ENCODE measurements at places on chromosomes 12 and 14.

DNA sequence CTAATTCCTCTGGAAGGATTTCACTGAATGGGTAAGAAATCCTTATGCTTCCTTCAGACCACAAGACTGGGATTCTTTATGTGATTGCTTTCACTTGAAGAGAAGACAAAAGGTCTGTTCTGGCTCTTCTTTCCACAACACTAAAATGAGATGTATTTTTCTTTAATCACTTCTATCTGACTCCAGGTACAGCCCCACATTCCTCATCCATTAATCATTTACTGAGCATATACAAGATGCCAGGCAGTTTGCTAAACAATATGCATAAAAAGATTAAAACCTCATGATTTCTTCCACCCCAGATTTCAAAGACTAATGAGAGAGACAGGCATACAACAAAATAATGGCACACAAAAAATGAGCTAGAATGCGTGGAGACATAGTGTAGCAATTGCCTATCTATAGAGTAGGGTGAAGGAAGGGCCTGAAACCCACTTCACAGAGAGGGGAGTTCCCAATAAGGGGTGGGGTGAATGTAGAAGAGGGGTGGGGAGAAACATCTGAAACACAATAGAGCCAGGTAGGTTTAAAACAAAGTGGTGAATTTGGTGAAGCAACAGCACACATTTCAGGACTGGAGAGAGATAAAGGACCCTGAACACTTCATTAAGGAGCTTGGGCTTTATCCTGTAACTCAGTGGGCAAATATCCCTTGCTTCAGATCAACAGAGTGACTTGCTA lies 65.1 kb upstream of the PRB2 start:
- DNase-seq: no peak

DNA sequence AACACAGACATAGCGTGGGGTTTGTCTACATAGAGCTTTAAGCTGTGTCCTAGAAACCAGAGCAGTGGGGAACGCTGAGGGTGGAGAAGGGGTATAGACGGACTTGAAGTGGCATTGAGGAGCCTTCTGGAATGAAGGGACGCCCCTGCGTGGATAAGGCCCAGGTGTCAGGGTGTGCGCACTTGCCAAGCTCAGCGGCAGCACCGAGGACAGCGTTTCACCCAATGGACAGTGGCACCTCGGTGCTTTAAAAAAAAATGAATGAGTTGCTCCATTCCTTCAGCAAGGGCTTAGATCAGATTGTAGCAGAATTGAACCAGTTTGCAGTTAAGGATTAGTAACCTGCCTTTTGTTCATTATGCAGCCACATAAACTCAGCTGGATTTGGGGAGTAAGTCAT lies 33.6 kb upstream of the MMP17 start:
- DNase-seq: no peak

GRCh38 chr14:62696929-62697328 lies 348.3 kb downstream of the KCNH5 start:
- no peak for DNase-seq

GRCh38 chr12:32486158-32486557 lies 86.8 kb downstream of the FGD4 start:
- no peak for DNase-seq

GRCh38 chr14:103854017-103854808 lies 6.8 kb upstream of the PPP1R13B start:
- DNase-seq: no peak

- DNase-seq: no peak
These were observed 76.9 kb upstream of the GARIN2 start for GRCh38 chr14:67112344-67112743.

DNA sequence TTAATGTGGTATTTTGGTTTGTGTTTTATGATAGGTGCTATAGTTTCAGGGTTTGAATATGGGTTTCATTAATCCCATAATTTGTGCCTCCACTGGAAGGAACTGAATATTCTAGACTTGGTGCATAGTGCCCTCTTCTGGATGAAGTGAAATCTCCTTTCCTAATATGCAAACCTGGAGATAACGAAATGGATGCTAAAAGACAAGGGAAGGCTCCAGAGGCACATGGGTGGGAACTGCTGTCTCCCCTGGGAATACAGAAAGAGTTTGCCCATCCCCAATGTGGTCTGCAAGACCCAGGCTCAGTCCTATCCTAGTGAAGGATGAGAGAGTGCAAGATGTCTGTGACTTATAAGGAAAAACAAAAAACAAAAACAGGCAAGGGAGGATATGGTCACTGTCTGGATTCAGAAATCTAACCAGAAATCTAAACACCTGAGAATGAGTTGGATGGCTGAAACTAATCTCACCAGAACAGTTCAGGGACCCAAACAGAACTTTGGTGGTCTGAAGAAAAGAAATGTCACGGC lies 142.3 kb upstream of the TMPO start:
- peak; percentile 80 for DNase-seq

- peak; percentile 45 for DNase-seq
These were observed 23.8 kb upstream of the LTBP2 start for GRCh38 chr14:74635847-74636246.

DNA sequence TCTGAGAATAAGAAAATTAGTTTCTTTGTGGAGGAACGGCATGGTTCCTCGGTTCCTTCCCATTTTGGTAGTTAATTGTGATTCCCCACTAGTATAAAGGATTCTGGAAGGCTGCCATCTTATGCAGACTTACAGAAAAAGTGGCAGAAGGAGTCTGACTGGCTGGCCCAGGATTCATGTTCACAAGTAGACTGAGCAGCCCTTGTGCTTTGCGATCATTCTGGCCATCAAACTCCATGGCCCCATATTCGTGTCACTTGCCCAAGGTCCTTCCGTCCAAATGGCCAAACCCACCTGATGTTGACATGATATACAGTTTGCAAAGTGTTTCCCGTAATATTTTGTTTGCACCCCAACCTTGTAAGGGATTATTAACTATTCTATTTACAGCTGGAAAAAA lies 297.2 kb upstream of the AMIGO2 start:
- no peak for DNase-seq

- no peak for DNase-seq
These were observed 134.4 kb upstream of the GRIP1 start for GRCh38 chr12:66813137-66813892.

DNA sequence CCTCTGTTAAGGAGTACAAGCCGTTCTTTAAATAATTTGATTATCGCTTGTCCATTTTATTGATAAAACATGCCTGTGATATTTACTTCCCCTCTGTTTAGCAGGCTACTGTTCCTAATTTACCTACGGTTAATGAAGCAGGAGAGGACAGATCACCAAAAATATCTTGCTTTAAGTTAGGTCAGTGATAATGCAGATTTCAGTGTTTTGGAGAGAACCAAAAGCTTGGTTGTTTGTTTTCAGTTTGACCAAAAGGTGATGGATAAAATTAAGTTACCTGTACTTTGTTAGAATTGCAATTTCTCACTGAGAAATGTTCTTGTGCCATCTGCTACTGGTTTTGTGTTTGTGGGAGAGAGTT lies 958 bp downstream of the SPATS2 start:
- no peak for DNase-seq

- DNase-seq: no peak
These were observed 99.2 kb downstream of the C12orf50 start for GRCh38 chr12:87930033-87930432.

DNA sequence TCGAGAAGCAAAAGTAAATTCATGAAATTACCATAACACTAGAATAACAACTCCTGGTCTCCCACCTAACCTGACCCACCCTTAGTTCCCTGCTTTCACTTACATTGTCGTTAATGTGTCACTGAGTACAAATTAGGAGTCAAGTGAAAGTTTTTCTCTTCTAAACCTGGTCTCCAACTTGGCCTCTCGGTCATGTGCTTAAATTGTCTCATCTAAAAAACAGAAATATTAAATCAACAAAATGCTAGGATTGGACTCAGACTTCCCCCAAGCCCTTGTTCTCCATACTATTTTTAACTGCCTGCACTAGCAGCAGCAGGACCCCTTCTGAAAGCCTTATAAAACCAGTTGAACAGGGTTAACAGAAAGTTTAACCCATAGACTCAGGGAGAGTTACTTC lies 1.8 kb upstream of the BTG1 start:
- DNase-seq: peak; percentile 22

- DNase-seq: no peak
These were observed 4.7 kb downstream of the NAB2 start for GRCh38 chr12:57093415-57094207.

- DNase-seq: peak; percentile 97
These were observed 5.8 kb upstream of the GLT8D2 start for GRCh38 chr12:104055686-104056388.

GRCh38 chr12:29212682-29213403 lies 63.8 kb downstream of the FAR2 start:
- no peak for DNase-seq

DNA sequence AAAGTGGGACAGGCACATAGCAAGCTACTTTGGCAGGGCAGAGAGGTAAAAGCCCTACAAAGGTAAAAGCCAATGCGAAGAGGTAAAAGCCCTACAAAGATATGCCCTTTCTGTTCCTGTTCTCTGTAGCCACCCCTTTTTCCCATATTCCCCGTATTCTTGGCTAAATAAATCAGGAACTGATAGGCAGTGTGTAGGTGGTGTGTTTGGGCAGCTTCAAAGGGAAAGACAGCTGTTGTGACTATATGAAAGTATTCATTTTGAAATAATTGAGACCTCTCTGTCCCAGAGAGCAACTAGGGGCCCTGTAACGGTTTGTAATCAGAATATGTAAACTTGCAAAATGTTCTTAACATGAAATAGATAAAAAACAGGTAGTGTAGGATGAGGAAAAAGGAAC lies 11.3 kb upstream of the SLC41A2 start:
- DNase-seq: no peak

- DNase-seq: no peak
These were observed 68.0 kb upstream of the IFNG-AS1 start for GRCh38 chr12:67921286-67921685.

- DNase-seq: no peak
These were observed 272.0 kb downstream of the SSPN start for GRCh38 chr12:26467351-26467750.

DNA sequence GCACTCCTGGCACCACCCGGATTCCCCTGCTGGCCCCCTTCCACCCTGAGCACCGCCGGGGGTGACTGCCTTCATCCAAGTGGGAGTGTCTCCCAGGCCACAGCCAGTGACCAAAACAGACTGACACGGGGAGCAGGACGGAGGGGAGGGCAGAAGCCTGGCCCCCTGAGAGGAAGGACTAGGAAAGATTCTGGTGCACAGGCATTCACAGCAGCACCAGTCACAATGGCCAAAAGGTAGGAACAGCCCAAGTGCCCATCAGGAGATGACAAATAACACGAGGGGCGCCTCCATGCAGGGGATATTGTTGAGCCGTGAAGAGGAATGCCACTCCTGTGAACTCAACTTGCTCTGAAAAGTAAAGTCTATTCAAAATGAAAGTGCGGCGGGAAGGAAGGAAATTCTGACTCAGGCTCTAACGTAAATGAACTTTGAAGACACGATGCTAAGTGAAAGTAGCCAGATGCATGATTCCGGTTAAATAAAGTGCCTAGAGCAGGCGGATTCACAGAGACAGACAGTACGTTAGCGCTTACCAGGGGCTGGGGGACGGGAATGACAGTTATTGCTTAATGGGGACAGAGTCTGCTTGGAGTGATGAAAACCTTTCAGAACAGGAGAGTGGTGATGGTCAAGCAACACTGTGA lies 146.1 kb upstream of the NCOR2 start:
- DNase-seq: no peak

DNA sequence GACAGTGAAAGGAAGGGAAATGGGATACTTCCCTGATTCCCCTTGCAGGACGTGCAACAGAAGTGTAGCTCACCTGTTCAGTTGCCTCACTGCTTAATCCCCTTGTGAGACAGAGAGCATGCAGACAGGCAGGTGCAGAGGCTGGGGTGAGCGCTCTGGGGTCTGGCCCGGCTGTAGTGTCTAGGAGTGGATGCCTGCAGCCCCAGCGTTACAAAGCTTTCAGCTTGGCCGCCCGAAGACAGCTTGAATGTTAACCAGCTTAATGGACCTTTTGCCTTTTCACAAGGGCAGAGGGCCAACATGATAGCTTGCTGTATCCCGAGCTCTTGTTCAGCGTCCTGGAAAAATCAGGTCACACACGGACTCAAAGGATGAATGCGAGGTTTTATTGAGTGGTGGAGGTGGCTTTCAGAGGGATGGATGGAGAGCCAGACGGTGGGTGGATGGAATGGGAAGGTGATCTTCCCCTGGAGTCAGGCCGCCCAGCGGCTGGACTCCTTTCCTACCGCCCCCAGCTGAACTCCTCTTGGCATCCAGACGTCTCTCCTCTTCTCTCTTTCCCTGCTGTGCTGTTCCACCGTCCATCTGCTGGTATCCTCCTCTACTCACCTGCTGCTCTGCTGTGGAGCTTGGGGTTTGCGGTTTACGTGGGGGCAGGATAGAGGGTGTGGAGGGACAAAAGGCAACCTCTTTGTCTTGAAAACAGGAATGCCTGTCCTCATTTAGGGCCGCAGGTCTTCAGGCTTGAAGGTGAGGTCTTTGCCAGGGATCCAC lies 86.2 kb upstream of the RESF1 start:
- peak; percentile 12 for DNase-seq

DNA sequence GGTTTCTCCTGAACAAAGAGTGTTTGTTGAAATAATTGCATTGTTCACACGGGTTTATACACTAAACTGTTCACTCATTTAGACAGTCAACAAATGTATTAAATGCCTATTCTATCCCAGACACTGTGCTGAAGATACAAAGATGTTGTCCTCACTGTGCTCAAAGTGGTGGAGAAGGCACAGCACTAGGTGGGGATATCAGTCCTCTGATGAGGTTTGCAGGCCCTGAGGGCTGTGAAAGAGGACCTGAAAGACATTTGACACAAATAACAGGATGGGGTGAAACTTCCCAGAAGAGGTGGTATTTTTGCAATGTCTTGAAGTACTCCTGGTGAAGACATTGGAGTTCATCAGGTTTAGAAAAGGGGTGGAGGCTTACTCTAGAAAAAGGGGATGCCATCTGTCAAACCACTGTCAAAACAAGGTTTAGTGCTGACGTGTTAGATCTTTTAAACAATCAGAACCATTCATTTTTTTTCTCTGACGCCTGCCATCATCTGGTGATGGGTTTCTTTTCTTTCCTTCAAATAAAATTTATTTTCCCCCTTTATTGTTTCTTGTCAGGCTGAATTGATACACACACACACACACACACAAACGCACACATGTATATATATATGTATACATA lies 69.5 kb downstream of the ACSS3 start:
- DNase-seq: peak; percentile 0

GRCh38 chr12:96185914-96186313 lies 8.3 kb upstream of the ELK3 start:
- no peak for DNase-seq

- no peak for DNase-seq
These were observed 66.2 kb downstream of the CRADD start for GRCh38 chr12:93743229-93743998.

- no peak for DNase-seq
These were observed 2.3 kb downstream of the ACRBP start for GRCh38 chr12:6644903-6645302.
